ENCODE measurements at places on chromosomes 5 and 9.

DNA sequence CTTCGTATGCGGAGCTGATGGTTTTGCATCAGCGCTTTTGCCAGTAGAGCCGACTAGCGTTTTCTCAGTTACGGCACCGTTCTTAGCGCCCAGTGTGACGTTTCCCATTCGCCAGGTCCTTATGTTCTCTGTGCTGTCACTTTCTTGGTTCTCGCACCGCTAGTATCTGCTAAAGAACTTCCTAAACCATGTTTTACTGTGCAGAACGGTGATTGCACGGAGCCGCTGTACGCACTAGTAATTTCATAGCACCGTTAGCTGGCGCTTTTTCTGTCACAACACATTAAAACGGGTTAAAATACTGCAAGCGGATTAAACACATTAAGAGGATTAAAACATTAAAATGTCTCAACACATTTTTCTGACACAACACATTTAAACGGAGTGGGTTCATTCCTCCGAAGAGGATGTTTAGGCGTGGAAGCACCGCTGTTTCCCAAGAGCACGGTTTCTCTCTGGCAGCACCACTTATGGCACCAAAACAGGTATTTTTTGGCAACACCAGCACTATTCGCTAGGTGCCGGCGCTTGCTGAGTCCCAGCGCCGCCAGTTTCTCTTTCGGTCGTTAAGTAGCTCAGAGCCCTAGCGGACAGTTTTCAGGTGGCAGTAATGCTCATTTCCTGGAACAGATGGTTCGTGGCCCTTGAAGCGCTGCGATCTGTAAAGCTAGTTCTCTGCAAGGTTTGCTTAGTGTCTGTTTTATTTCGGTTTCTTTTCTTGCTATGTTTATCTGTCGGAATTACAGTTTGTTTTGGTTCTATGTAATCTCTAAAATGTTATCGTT is 20.3 kb downstream of the ANXA2R start:
- no peak for DNase-seq

DNA sequence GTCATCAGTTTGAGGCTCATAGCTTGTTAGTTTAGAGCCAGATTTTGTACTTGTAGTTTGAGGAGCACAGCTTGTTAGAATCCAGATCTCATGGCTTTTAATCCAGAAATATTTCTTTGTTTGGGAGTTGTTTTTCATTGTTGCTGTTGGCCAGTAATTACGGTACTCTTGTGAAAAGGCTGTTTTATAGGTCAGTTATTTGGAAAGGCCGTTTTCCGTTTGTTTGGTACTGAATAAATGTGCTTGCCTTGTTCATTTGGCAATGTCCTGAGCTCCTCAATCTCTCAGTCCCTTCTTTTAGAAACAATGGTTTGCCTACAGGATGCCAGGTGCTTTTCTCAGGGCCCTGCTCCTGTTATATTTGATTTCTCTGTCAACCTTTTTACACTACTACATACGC is 4.5 kb upstream of the MOB3B start:
- no peak for DNase-seq

- no peak for DNase-seq
Observed at GRCh38 chr9:116447934-116448333, 239.2 kb upstream of the TRIM32 start.

DNA sequence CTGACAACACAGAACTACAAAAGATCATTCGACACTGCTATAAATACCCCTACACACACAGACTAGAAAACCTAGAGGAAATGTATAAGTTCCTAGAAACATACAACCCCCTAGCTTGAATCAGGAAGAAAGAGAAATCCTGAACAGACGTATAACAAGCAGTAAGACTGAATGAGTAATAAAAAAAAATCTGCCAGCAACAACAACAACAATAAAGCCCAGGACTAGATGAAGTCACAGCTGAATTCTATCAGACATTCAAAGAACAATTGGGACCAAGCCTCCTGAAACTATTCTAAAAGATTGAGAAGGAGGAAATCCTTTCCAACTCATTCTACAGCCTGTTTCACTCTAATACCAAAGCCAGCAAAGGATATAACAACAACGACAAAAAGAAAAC is 68.2 kb upstream of the SLIT3 start:
- DNase-seq: no peak

- DNase-seq: no peak
Observed at GRCh38 chr5:127834554-127834953, 131.4 kb downstream of the CCDC192 start.

- no peak for DNase-seq
Observed at GRCh38 chr9:98555651-98556465, 152.9 kb downstream of the GABBR2 start.

GRCh38 chr5:158511454-158511853 is 588.3 kb downstream of the EBF1 start:
- no peak for DNase-seq

DNA sequence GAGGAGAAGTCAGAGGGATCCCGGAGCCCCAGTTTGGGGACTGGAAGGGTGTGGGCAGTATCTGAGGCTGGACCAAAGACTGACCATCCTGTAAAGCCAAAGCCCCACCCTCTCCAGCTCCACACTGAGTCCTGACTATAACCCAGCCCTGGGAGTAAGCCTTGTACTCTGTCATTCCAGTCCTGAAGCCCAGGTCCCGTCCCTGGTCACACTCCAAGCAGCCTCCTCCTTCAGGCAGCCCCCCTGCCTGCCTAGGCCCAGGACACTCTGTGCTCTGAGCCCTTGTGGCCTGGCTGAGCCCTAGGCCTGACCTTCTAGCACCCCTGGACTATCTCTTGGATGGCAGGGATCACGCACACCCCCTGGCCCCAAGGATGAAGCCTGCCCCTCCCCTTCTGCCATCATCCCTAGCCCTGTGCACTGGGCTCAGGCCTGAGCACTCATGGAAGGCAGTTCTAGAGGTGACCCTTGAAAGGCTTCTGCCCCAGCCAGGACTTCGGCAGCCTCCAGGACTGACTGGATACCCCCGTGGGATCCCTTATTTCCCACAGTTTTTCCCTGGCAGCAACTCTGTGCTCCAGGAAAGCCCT is 28.0 kb upstream of the ENHO start:
- DNase-seq: no peak

- DNase-seq: peak; percentile 84
Observed at GRCh38 chr9:89661956-89662717, 57.3 kb downstream of the GADD45G start.

- DNase-seq: no peak
Observed at GRCh38 chr5:90909101-90909503, 350.5 kb downstream of the ADGRV1 start.

DNA sequence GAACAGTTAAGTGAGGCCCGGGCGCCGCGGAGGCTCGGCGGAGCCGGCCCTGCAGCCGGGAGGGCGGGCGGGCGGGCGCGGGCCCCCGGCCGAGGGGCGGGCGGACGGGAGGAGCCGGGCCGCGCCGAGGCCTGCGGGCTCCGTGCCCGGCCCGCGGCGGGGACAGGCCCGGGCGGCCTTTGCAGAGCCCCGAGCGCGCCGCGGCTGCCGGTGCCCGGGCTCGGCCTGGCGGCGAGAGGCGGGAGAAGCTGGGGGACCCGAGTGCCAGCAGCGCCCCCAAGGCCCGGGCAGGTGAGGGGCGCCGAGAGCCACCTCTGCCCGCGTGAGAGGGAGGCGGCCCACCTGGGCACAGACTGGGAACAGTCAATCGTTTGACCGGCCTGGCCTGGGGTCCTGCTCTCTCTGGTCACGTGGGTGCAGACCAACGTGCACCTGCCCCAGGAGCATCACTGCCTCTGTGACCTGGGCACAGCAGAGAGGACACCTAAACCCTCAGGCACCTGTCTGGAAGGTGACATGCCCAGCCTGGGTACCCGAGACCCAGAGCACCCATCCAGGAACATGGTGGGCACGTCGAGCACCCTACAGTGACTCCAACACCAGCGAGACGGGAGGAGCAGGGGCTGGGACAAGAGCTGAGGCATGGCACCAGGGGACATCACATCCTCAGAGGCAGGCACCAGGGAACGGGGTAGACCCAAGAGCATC is 531 bp downstream of the MVB12B start:
- no peak for DNase-seq

GRCh38 chr5:149550594-149551226 is 529 bp downstream of the CSNK1A1 start:
- no peak for DNase-seq

GRCh38 chr9:98368366-98369065 is 113.1 kb upstream of the TBC1D2 start:
- DNase-seq: no peak

DNA sequence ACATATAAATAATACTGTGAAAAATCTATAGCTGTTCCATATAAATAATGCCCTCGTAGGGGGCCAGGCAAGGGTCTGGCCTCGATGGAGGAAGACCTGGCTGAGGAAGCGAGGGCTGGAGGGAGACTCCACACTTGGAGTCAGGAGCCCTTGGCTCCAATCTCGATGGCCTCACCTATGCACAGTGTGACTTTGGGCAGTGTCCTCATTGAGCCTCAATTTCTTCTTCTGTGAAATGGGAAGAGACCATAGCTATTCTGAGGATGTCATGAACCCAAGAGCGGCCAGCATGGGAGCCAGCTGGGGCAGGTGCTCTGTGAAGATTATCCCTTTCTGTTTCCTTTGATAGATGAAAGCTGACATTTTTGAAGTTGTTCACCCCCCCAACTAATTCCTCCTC is 24.8 kb downstream of the ANGPTL2 start:
- no peak for DNase-seq

DNA sequence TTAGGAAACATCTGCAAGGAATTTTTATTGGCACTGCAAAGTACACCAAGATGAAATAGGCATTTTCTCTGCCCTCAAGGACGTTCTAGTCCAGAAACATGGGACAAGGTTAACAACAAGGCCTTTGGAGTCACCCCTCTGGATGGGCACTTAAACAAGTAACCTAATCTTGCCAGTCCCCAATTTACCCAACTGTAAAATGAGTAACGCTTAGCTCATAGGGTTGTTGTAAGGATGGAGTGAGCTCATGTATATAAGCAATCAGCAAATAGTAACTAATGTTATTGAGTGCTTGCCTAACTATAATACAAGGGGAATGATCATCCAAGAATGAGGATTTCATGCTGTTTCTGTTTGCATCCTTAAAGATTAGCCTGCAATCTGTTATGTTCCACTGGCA is 189.3 kb downstream of the PAPPA start:
- no peak for DNase-seq

- no peak for DNase-seq
Observed at GRCh38 chr9:129628709-129629108, 2.7 kb downstream of the NTMT1 start.

DNA sequence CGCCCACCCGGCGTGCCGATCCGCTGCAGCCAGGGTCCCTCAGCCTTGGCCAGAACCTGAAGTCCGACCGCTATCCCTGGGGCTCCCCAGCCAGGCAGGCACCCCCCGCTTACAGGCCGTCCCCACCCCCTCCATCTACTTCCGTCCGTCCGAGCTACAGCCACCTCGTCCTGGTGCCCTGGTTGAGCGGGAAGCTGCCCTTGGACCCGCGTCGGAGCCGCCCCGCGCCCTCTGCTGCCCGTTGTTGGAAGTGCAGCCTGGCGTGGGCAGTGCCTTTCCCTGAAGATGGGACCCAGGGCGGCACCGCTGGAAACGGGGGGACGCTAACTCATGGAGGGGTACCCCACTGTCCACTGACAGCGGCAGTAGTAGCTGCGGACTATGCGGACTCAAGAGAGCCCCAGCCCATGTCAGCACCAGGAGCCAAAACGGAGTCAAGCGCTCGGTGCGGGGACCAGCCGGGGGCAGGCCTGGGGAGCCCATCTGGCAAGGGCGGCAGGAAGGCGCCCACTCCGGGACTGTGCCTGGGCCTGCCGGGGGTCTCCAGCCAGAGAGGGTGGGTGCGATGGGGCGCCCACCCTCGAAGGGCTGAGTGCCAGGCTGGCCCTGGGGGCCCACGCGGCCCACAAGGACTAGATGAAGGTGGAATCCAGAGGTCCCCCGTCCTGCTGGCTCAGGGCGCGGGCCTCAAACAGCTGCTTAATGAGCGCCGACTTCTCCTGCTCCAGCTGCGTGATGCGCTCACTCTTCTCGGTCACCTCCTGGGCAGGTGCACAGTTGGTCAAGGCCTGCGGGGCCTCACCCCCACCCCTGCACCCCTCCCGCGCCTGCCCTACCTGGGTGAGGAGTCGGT is 6.1 kb downstream of the SAPCD2 start:
- DNase-seq: no peak

DNA sequence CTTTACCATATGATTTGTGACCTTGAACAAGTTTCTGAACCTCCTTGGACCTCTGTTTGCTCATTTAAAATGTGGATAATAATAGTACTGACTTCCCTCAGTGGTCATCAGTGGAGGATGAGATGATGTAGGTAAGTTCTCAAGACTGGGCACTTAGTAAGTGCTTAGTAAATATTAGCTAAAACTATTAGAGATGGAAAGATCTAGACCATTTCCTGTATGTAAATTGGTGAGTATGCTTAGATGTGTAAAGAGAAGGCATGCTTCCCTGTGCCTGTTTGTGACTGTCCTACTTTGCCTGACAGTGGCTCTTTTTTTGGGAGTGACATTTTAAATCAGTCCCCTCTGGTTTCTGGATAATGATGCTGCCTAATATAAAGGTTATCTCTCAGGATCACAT is 288.1 kb downstream of the GABRB2 start:
- no peak for DNase-seq

GRCh38 chr5:61082516-61083280 is 79.6 kb downstream of the SMIM15 start:
- DNase-seq: no peak

DNA sequence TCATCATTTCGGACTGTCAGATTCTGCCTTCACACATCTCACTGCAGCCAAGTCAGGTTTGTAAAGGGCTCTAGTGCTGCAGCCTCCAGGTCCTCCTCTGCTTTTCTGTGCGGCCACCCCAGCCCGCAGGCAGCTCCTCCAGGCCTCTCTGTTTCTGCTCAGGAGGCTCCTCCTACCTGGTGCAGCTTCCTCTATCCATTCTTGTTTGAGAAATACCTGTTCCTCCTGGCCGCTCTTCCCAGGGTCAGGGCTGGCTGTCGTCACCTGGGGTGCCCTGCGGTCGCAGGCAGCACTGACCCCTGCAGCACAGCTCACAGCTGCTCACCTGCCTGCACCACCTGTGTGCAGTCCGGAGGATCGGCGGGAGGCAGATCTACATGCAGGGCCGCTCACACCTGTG is 387.7 kb upstream of the IRX4 start:
- DNase-seq: no peak

- no peak for DNase-seq
Observed at GRCh38 chr5:101142102-101142501, 239.0 kb upstream of the ST8SIA4 start.

GRCh38 chr9:111948951-111949350 is 52.3 kb downstream of the UGCG start:
- no peak for DNase-seq

DNA sequence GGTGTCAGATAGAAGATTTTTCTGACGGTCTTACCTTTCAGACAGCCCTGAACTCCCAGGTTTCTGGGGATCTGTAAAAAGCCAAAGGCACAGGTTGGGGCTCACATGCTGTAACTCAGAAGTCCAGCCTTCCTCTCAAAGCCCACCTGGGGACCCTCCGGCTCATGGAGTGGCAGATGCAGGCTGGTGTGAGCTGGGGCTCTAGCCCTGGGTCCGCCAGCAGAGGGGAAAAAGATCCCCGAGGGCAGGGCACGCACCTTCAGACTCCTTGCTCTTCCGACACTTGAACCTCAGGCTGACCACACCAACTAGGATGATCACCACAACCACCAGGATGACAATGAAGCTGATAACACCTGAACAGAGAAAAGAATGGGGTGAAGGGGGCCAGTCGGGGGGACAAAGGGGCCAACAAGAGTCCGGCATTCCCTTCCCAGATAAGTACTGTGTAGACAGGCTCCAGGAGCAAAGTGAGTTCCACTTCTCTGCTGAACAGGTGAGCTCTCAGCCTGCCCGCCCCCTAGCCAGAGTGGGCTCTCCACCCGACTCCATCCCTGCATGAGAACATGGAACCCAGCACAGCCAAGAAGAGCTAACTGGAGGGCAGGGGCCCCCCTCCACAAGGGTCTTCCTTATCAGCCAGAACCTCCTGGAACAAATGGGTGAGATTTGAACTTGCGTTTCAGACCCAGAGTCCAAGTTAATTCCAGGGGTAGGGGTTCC is 7.8 kb downstream of the ECSCR start:
- DNase-seq: no peak

Measured in neuronal stem cell (in vitro differentiated cells).